ENCODE measurements at places on chromosomes 2 and 18.

- no peak for DNase-seq
Measured at GRCh38 chr18:45104049-45104395, 423.3 kb downstream of the SETBP1 start.

DNA sequence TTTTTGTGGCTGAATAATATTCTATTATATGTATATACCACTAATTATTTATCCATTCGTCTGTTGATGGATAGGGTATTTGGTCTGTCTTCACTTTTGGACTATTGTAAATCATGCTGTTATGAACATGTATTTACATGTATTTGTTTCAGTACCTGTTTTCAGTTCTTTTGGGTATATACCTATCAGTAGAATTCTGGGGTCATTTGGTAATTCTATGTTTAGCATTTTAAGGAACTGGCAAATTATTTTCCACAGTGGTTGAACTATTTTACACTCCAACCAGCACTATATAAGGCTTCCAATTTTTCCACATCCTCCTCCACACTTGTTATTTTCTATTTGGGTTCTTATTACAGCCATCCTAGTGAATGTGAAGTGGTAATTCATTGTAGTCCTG is 12.4 kb upstream of the TANK start:
- no peak for DNase-seq

DNA sequence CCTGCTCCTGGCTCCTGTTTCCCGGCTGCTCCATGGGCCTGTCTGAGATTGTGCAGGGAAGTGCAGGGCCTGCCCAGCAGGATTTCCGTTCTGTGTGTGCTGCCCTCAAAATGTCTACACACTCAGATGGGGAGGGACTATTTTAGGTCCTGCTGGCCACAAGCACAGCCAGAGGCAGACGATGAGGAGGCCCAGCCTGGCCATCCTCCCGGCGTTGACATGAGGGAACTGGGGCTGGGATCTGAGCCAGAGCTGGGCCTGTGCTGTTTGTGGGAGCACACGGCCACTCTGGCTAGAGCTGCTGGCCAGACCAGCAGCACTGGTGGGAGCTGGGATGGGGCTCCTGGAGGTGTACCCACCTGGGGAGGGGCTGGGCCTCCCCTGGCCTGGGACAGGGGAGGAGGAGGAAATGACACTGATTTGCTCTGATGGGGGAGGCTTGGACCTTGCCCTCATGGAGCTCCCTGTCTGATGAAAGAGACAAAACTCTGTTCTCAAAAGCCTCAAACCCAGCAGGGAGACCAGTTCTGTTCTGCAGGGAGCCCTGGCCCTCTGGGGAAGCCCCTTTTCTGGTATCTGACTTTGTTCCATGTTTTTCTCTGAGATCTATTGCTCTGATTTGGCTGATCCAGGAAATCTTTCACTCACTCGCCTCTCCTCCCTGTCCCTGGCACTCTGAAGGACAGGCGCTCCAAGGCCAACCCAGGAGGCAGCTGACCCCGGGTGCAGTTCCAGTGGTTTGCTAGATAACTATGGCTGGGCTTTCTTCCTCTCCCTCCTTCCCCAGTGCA is 161.8 kb downstream of the DYSF start:
- DNase-seq: no peak

DNA sequence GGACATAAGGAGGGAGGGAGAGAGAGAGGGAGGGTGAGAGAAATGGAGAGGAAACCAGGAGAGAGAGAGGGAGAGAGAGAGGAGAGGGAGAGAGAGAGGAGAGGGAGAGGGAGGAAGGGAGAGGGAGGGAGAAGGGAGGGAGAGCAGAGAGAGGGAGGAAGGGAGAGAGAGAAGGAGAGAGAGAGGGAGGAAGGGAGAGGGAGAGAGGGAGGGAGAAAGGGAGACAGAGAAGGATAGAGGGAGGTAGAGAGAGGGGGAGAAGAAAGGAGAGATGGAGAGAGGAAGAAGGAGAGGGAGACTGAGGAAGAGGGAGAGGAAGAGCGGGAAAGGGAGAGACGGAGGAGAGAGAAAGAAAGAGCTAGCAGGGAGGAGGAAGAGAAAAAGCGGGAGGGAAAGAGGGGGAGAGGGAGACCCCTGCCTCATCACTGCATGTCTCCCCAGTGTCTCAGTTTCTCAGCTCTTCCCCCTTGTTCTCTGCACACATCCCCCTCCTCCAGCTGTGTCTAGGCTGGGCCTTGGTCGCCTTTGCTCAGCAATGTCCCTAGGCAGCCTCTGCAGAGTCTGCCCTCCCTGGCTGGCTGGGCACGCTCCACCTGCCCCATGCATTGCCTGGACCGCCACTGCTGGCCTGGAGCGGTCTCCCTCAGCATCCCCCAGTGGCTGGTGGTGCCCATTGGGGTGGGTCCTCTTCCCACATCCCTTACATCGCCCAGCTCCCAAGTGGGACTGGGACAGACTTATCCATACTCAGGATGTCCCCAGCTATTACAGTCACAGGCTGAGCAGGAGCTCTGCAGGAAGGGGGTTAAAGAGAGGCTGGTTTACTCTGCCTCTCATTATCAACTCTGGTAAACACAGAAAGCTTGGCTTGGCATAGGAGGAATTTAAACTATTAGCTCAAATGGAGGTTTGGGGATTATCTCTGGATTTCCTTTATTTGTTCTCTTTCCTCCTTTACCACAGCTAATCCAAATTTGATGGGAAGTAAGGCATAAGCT is 85.7 kb upstream of the APCDD1 start:
- DNase-seq: no peak

DNA sequence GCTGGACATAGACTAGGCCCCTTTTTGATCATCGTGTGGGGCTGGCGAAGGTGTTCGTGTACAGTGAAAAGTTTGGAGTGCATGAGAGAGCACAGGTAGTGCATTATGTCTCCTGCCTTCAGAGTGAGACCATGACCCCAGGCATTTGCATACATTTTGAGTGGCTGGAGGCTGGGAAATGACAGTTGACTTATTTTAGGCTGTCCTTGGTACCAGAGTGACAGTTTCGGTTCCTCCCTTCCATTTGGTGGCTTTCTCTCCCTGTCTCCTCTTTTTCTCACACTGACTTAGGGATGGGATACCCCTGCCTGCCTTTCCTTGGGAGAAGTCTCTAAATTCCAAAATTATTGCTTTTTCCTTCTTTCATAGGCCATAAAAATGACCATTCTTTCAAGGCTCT is 20.1 kb downstream of the SERPINB12 start:
- DNase-seq: no peak

- DNase-seq: peak; percentile 83
Measured at GRCh38 chr18:76351961-76352581, 143.0 kb downstream of the ZNF516 start.

DNA sequence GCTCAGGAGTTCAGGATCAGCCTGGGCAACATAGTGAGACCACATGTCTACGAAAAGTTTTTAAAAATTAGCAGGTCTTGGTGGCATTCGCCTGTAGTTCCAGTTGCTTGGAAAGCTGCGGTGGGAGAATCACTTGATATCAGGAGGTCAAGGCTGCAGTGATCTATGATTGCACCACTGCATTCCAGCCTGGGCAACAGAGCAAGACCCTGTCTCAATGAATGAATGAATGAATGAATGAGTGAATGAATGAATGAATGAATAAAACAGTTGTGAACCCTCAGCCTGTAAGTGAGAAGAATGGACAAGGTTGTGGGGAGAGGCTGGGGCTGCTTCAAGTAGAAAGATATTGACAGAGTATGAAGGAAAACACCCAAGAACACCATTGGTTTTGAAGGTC is 48.0 kb downstream of the ARHGAP28 start:
- DNase-seq: no peak

GRCh38 chr2:59706729-59707128 is 846.7 kb downstream of the BCL11A start:
- DNase-seq: no peak

DNA sequence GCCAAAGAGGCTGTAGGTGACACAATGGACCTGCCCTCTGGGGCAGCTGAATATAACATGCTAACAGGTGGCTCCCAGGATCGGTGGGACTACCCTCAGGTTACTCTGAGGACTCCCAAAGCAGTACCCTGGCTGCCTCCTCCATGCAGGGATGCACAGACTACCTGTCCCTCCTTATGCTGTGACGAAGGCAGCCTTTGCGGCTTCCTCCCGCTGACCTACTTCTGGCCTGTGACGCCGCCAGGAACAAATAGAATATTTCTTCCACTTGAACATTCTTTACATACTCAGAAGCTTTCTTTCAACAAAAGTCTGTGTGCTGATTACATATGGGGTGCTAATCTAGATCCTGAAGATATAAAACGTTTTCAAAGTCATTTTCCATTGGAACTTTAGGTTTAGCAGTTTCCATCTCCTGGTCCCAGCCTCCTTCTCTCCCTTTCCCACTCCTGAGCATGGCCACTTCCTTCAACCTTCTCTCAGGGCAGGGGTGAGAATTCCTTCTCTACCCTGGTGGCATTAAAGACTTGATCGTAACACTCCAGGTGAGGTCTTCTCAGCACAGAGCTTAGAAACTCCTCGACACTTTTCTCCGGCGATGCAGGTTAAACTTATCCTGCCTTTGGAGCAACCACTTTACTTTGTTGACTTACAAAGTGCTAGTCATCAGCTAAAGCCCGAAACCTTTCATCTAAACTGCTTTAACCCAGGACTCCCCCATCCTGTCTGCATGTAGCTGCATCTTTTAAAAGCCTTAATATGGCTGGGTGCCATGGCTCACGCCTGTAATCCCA is 58.9 kb upstream of the STK17B start:
- no peak for DNase-seq

DNA sequence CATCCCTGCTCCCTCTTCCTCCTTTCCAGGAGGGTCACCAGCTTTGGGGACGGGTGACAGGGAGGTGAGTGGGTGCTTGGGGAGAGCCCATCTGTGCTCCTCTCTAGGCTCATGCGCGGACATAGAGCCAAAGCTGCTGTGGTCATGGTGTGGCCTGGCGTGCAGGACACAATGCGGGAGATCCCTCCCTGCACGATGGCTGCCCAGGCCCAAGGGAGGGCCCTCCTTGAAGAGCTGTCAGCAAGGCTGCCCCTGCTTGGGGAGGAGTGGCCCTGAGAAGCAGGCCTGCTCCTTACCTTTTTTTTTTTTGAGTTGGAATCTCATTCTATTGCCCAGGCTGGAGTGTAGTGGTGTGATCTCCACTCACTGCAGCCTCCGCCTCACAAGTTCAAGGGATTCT is 111.4 kb downstream of the DYSF start:
- DNase-seq: no peak

Data from NCI-H748 treated with DMSO at 0.1 percent for 48 hours (cell line).